ENCODE measurements at places on chromosomes 7 and 10. TPM values are rescaled to one million over a fixed set of nuclear protein-coding genes. Genes with fewer than 3 reads are reported as not detected.

KAZALD1 gene
- polyA plus RNA-seq: 42.0 TPM

CISD1 gene
- 22.5 TPM for polyA plus RNA-seq

C1GALT1 gene
- 17.0 TPM for polyA plus RNA-seq

LYZL2 gene
- not detected for polyA plus RNA-seq

DGKI gene
- 0.95 TPM for polyA plus RNA-seq

XRCC2 gene
- 4.6 TPM for polyA plus RNA-seq

OR2A5 gene
- polyA plus RNA-seq: not detected

MINDY4 gene
- polyA plus RNA-seq: 3.9 TPM

PRSS37 gene
- not detected for polyA plus RNA-seq

HYCC1 gene
- 20.8 TPM for polyA plus RNA-seq

GUSB gene
- polyA plus RNA-seq: 35.3 TPM

SPDYE8 gene
- polyA plus RNA-seq: 0.12 TPM

DMBT1 gene
- polyA plus RNA-seq: not detected

ARL4A gene
- 27.6 TPM for polyA plus RNA-seq

TFEC gene
- 1.3 TPM for polyA plus RNA-seq

ATOH7 gene
- polyA plus RNA-seq: 0.13 TPM

TAC1 gene
- 1.2 TPM for polyA plus RNA-seq

PAX4 gene
- not detected for polyA plus RNA-seq

LRIT1 gene
- not detected for polyA plus RNA-seq

ELMO1 gene
- polyA plus RNA-seq: 21.2 TPM

MMRN2 gene
- 19.3 TPM for polyA plus RNA-seq

FXYD4 gene
- 1.9 TPM for polyA plus RNA-seq

SPDYE11 gene
- 0.12 TPM for polyA plus RNA-seq

CHST15 gene
- 18.2 TPM for polyA plus RNA-seq

PDIA4 gene
- 113 TPM for polyA plus RNA-seq

ZFAND2A gene
- polyA plus RNA-seq: 10.5 TPM

PDZD7 gene
- 1.1 TPM for polyA plus RNA-seq

PTN gene
- polyA plus RNA-seq: 68.8 TPM

TRPV6 gene
- polyA plus RNA-seq: not detected

HOXA2 gene
- 7.4 TPM for polyA plus RNA-seq

FOXP2 gene
- polyA plus RNA-seq: 5.5 TPM

CCDC7 gene
- polyA plus RNA-seq: 2.0 TPM

CYP2C9 gene
- polyA plus RNA-seq: not detected

ATP5F1C gene
- 259 TPM for polyA plus RNA-seq

LIPM gene
- polyA plus RNA-seq: not detected

LGI1 gene
- polyA plus RNA-seq: 23.1 TPM

ZSCAN21 gene
- 10.3 TPM for polyA plus RNA-seq

ADCY1 gene
- 19.7 TPM for polyA plus RNA-seq

ACBD7 gene
- polyA plus RNA-seq: 2.5 TPM

APBB1IP gene
- 4.4 TPM for polyA plus RNA-seq

DEPP1 gene
- polyA plus RNA-seq: 18.0 TPM

WDR37 gene
- polyA plus RNA-seq: 8.6 TPM

ANXA8 gene
- polyA plus RNA-seq: 3.5 TPM

TET1 gene
- 13.2 TPM for polyA plus RNA-seq

CYCS gene
- polyA plus RNA-seq: 174 TPM

IFIT1B gene
- 0.68 TPM for polyA plus RNA-seq

TFR2 gene
- polyA plus RNA-seq: 1.2 TPM

ECHS1 gene
- 130 TPM for polyA plus RNA-seq

NRG3 gene
- polyA plus RNA-seq: 0.17 TPM
